ENCODE measurements at places on chromosomes 13 and 19.
A peak's percentile ranks its signal among the peaks of the same experiment; 100 is the strongest.

DNA sequence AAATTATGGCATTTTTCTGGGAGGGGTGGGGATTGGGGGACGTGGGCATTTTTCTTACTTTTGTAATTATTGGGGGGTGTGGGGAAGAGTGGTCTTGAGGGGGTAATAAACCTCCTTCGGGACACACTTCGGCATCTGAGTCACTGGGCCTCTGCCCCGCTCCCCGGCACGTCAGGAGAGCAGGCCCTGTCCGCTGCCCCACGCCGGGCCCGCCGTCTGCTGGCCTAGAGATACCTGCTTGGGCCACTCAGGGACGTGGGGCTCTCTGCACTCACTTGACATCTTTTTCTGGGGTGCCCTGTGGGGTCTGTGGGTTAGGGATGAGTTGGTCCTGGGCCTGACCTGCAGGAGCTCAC lies 3.5 kb upstream of the FTL start:
- no peak for DNase-seq

- DNase-seq: peak; percentile 56
Measured at GRCh38 chr13:27425918-27426630, 1.7 kb downstream of the GTF3A start.

- DNase-seq: no peak
Measured at GRCh38 chr13:27192973-27193372, 21.4 kb upstream of the USP12 start.

DNA sequence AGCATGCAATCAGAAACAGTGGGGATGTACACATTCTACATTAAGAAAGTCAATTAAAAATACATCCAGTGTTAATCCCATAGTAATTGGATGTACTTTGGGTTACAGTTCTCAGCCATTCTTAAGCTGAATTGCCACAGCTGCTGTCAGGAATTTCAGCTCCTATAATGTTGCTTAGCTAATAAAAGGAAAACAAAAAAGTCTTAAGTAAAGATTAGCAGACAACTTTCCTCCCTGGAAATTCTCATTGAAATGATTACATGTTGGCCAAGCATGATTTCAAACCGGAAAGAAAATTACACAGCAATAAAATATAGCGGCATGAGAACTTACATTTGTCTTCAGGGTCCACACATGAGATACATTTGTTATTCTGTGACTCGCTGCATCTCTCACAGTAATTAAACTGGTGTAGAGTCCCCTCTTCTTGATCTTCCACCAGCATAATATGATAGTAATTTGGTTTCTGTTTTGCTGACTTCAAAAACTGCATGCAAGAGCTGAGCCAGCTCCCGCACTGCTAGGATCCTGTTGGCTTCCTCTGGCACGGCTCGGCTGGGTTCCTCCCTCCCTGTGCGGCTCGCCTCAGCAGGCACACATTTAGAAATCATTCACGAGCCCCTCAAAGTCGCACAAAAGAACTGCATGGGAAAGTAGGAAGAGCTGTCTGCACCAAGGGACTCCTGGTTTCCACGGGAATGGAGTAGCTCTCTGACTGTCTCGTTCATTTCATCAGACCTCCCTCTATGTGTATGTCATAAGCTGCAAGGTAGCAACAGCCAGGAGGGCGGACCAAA lies at the start of gene HTR2A:
Gene HTR2A (minus strand): TSS at position 713 of the 797 bp plus-strand sequence. CDS start 1,147 bp downstream, outside the sequence.
- no peak for DNase-seq

DNA sequence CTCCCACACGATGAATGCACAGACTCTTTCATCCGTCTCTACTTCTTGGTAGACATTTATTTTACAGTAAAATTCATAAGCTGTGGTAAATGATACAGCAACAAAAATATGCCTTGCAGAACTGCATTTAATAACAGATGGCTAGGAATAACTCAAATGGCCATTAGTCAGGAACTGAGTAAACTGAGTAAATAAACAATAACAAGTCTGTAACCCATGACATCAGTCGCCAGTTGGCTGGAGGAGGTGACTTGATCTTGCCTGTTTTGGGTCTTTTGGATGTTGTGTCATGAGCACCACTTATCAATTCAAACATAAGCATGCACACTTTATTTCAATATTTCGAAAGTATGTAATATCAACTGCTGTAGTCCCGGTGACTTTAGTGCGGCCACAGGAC lies 632.6 kb upstream of the ARGLU1 start:
- no peak for DNase-seq

GRCh38 chr19:10420444-10421239 lies at the start of gene PDE4A:
PDE4A (plus strand) TSS chr19:10420538; CDS start chr19:10420765, 227 bp downstream.
- no peak for DNase-seq

GRCh38 chr19:55654868-55655647 lies at the start of gene U2AF2:
U2AF2 (plus strand) TSS chr19:55655035; CDS start chr19:55655105, 70 bp downstream.
- DNase-seq: peak; percentile 95

DNA sequence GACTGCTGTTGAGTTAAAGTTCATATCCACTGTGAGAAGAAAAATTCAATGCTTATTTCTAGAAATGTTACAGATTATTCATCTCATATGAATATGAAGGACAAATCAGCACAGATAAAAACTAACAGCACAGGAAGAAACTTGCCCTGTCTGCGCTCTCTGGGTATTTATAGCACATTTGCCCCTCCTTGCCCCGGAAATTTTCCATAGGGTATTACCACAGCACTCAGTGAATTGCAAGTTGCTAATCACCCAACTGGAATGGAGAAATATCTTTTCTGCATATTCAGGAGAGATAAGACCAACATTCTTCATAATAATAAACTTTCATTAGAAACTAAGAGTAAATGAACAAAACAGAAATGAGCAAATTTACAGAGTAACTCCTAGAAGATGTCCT lies 318.0 kb upstream of the KLF12 start:
- DNase-seq: no peak

DNA sequence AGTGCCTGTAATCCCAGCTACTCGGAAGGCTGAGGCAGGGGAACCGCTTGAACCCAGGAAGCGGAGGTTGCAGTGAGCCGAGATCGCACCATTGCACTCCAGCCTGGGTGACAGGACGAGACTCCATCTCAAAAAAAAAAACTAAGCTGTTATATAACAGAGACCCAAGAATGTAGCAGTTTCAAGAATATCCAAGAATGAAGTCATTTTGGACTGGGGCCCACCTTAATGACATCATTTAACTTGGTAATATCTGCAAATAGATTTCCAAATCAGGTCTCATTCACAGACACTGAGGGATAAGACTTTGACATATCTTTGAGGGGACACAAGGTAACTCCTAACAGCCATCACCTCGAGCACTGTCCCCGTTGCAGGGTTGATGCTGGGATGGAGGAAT lies 36.5 kb upstream of the MRI1 start:
- DNase-seq: no peak

DNA sequence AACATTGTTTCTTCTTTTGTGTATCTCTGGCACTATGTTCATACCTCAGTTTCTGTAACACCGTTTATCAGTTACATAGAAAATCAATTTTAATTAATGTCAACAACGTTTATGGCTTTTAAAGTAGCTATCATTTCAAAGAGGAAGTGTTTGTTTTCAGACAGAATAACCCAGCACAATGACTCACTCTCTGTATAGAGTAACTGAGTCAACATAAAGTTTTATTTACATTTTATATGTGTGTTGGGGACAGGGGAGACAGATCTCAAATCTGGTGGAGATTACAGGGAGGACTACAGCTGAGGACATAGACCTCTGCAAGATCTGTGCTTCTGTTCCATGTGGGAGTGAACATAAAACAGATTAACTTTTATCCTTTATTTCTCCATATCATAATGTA lies 2590.1 kb downstream of the PCDH9 start:
- no peak for DNase-seq

DNA sequence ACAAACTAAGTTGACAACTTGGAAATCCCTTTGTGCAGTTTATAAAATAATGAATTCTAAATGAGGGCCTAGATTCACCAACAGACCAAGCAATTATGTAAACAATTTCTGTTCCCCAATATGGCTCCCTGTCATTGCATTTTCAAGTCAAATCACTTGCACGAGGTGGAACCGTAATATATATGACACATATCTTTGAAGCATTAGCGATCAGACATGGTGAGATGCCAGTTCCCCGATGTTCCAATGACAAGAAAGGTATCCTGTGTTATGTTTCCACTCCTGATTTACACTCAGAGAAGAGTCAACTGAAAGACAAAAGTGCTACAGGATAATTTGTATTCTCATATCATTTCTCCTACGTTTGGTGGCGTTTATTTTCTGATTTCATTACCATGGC lies 108.5 kb upstream of the TDRD3 start:
- DNase-seq: no peak

- DNase-seq: no peak
Measured at GRCh38 chr13:22979952-22980351, 200.8 kb upstream of the SGCG start.

GRCh38 chr13:79589603-79590393 lies 108.8 kb downstream of the NDFIP2 start:
- no peak for DNase-seq

- DNase-seq: no peak
Measured at GRCh38 chr13:55394470-55394869, 1746.2 kb upstream of the PRR20A start.

GRCh38 chr19:21584537-21584936 lies 79.1 kb downstream of the ZNF429 start:
- DNase-seq: no peak

GRCh38 chr13:44710576-44710975 lies 134.4 kb upstream of the TSC22D1 start:
- peak; percentile 44 for DNase-seq

DNA sequence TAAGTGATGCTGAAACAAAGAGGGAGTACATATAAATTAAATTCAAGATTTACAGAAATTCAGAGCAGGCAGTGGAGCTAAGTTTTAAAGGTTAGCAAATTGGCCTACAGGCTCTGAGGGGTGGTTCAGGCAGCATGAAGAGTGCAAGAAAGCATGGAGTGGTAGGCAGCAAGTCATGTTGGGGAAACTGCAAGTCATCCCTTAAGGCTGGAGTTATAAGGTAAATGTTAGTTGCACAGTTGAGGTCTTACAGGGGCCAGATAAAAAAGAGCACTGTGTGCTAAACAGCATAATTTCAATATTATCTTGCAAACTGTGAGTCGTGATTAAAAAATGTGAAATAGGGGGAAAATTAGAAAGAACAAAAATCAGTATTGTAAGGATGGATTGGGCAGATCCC lies 106.2 kb downstream of the VWA8 start:
- DNase-seq: no peak

GRCh38 chr19:45376045-45376724 lies 5.8 kb upstream of the ERCC2 start:
- DNase-seq: peak; percentile 57

GRCh38 chr13:90883592-90883991 lies 463.9 kb upstream of the MIR17HG start:
- DNase-seq: no peak

GRCh38 chr19:45824531-45825262 lies 9.6 kb upstream of the RSPH6A start:
- DNase-seq: no peak

- DNase-seq: peak; percentile 71
Measured at GRCh38 chr19:42401365-42402303, 11.5 kb upstream of the CNFN start.

DNA sequence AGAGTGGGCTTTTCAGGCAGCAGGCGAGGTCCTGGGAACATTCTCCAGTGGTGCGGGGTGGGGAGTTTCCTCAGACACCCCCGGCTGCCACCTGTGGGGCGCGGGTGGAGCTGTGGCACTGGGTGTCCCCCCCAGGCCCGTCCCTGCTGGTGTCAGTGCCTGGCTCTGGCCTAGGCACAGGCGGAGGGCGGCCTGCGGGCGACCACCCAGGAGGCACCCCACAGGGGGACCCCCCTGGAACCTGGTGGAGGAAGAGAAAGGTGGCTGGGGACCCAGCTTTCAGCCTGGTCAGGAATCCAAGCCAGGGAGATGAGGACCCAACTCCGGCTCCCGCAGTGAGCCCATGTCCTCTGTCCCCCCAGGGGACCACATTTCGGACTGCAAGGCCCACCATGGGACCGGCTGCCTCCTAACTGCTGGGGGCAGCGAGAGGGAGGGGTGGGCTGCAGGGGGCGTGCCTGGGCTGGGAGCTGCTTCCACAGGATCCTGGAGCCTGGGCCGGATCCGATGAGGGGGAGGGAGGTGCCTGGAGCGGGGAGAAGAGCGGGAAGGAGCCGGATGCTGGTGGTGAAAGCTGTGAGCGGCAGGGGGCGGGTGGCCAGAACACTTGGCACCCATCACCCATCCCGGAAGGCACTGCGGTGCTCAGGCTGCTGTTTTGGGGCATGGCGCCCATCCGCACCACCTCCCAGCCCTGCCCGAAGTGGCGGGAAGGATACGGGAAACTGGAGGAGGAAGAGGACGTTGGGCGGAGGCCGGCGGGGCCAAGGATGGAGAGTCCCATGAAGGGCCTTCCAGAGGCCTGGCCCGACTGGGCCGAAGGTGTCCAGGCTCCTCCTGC lies 5.5 kb upstream of the CTXN1 start:
- DNase-seq: no peak

All from H54 (cell line).